ENCODE measurements at places on chromosomes 3 and 15.

GRCh38 chr3:5388091-5388490 lies 200.6 kb downstream of the EDEM1 start:
- no peak for DNase-seq

GRCh38 chr3:53238886-53239285 lies 16.9 kb downstream of the TKT start:
- no peak for DNase-seq

DNA sequence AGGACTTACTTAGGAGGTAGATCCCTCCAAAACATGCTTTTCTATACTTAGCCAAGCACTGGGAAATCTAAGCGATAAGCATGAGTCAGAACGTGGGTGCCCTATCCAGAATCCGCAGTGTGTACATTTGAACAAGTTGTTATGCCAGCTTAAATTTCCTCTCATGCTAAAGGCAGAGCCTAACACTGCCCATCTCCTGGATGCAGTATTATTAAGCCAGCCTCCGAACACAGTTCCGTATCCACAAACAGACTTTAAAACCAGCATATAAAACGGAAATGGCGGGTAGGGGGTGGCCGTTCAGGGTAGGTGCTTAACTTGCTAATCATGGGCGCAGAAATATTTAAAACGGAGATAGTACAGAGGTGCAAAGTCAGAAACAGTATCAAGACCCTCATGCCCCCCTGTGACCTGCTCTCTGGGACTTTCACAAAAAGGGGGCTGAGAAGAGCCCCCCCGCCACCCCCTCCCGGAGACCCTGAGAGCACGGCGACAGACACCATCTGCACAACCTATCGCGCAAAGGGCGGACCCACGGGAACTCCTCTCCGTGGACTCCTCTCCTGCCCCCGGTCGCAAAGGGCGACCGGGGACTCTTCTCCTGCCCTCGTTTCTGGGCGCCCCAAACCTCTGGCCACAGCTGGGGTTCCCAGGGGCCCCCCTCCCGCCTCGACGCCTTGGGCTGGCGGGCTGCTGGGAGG lies 889 bp upstream of the LRRIQ4 start:
- no peak for DNase-seq

GRCh38 chr3:190108804-190109203 lies 11.9 kb downstream of the P3H2 start:
- DNase-seq = no peak

DNA sequence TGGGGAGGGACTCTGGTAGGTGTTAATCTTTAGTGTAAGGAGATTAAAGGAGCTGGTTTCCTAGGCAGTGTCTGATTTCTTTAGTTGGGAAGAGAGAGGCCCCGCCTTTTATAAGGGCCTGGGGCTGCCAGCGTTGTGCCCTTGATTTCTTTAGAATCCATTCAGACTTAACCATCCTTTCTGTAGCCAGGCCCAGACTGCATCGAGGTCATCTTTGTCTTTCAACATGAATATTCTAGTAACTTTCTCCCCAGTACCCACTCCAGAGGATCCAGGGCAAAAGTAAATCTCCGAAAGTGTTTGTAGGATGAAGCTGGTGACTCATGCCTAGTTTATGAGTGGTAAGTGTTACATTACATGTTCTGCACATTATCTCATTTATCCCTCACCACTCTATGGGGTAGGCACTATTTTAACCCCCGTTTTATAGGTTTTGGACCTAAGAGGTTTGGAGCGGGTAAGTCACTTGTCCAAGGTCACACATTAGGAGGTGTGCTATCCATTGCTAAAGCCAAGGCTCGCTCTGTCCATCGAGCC lies 11.8 kb upstream of the USP3 start:
- DNase-seq = no peak

GRCh38 chr3:13009132-13009945 lies 63.9 kb downstream of the IQSEC1 start:
- peak; percentile 63 for DNase-seq

- peak; percentile 39 for DNase-seq
Measured at GRCh38 chr15:63474810-63475316, 29.5 kb upstream of the USP3 start.

DNA sequence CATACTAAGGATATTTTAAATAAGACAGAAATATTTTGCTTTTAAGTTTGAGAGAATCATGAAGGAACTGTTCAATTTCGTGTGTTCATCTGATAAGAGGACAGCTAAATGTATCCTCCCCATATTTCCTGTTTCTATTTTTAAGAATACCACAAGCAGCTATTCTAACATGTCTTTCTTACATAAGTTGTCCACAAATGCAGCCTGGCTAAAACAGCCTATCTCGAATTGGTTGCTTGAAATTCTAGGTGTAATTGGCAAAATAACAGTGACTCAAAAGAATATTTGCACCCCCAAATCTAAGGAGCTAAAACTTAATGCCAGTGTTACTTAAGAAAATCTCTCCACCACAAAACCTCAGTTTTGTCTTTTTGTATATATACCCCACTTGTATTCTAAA lies 35.0 kb downstream of the BTLA start:
- no peak for DNase-seq

DNA sequence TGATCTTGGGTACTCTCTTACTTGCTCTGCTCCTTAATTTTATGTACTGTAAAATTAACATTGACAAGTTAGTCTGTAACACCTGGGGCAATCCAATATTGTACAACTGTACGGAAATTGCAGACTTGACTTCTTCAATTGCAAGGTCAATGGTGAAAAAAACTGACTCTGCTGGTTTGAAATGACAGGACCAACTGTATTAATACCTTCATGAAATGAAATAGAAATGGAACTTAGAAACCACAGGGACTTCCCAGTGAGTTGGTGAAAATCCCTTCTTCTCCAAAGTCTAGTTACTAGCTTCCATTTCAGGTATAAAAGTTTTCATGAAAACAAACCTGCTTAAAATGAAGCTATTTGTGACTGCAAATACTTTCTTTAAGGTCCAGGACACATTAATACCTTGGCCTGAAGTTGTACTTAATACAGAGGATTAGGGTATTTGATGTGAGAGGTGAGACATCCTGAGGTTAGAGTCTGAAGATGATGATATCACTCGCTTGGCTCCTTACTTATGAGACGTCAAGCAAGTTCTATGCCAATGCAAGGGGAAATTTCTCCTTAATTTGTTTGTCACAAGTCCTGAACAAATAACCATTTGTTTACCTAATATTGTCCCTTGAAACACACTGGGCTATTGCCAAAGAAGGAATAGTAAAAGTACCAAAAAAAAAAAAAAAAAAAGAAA lies 226.2 kb upstream of the TP63 start:
- DNase-seq = no peak

GRCh38 chr15:58515807-58516206 lies 84.0 kb downstream of the LIPC start:
- DNase-seq = peak; percentile 41

DNA sequence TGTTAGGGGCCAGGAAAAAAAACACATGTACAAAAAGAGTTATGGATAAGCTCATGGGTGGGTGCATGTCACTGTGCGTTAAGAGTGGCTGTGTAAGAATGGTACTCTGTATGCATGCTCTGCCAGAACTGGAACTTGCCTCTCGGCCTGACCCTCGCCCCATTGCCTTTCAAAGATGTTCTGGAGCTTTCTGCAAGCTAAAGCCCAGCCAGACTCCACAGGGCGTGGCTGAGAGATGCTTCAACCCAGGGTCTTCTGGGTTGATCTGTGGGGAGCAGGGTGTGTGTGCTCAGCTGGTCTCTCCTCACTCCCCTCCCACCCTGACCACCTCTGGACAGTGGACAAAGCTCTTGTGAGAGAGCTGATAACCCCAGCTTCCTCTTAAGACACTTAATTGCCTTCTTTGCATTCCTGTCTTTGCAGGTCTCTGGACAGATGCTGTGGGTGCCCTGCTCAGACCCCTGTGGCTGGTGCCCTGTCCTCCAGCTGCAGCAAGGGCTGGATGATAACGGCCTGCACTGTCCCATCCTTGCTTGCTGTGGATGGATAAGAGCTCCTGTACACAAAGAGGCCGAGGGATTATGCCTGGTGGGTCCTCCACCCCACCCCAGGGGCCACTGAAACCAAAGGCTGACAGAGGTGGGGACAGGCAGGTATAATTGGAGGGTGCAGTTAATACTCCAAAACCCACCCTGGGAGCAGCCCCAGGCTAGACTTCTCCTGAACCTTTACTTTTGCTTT lies 28.7 kb downstream of the ALDH1L1 start:
- no peak for DNase-seq

DNA sequence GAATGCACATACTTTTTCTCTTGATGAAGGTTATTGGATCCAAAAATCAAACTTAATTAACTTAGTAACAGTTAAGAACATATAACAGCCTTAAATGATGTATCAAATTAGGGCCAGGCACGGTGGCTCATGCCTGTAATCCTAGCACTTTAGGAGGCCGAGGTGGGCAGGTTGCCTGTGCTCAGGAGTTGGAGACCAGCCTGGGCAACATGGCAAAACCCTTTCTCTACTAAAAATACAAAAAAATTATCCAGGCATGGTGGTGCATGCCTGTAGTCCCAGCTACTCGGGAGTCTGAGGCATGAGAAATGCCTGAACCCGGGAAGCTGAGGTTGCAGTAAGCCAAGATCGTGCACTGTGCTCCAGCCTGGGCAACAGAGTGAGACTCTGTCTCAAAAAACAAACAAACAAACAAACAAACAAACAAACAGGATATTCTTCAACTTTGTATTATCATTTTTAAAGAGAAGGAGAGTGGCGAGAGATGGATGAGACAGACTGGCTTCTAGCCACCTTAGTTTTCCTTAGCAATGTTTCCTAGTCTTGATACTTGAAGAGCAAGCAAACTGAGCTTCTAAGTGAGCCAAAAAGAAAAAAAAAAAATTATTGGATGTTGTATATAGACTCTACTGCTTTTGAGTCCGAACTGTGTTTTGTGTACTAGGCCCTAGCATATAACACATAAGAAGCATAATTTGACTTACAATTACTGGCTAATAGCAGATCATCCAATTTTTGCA lies 13.8 kb downstream of the SPRED1 start:
- no peak for DNase-seq

DNA sequence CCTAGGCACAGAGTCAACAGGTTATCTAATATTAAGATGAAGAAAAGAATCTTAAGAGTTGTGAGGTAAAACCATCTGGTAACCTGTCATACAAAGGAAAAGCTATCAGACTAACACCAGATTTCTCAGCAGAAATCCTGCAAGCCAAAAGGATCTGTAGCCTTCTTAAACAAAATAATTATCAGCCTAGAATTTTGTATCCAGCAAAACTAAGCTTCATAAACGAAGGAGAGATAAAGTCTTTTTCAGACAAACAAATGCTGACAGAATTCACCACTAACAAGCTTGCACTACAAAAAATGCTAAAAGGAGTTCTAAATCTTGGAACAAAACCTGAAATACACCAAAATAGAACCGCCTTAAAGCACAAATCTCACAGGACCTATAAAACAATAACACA lies 9.9 kb upstream of the IGSF11 start:
- no peak for DNase-seq

- DNase-seq = no peak
Measured at GRCh38 chr15:70608144-70608543, 155.2 kb downstream of the UACA start.

- DNase-seq = no peak
Measured at GRCh38 chr15:94383706-94384105, 152.3 kb downstream of the MCTP2 start.

DNA sequence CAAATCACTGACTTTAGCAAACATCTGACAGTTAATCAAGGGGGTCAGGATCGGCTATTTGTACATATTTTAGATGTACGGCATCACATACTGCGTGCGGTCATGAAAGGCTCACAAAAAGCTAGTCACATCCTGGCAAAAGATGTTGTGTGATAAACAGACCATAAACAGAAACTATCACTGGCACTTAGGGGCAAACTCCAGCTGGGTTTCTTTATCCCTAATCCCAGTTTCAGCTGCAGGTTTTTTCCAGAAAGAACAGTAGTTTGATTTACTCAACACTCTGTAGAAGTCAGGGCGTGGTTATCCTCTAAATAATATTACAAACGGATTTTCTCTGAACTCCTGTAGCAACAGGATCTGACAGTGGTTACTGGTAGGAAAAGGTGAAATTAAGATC lies 112.4 kb upstream of the BHLHE40 start:
- DNase-seq = no peak

- DNase-seq = no peak
Measured at GRCh38 chr15:90680371-90680935, 36.7 kb upstream of the BLM start.

DNA sequence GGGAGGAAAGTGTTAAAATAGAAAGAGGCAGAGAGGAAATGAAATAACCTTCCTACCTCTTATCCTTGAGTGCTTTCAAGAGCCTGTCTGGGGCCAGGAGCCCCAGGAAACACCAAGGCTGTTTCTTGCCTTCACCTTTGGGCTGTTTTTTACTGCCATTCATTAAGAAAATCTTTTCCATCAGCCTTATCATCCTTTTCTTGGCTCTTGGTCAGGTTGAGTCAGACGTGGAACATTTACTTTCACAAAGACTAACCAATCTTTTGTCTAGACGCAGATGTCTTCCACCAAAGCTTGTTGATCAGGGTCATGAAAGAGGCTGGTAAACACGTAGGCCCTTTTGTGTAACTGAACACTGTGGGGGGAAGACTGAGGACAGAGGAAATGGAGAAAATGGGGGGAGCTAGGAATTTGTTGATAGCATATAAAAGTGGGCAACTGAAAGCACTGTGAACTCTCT lies 151.0 kb upstream of the THBS1 start:
- DNase-seq = no peak

DNA sequence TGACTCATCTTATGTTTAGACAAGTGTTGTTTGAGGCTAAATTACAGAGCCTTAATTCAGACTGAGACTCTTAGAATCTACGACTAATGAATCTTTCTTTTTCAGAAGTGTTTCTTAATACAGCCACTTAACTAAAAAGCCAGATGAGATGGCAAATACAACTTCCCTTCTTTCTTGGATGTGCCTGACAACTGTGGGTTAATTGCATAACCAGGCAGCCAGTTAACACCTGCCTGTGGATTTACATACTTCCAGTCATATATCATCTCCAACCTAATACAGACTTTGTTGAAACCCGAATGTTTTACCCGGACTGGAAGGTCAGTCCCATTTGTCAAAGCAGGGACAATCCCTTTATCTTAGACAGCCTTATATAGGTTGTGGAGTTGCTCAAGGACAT lies 297.6 kb downstream of the VPS13C start:
- no peak for DNase-seq

DNA sequence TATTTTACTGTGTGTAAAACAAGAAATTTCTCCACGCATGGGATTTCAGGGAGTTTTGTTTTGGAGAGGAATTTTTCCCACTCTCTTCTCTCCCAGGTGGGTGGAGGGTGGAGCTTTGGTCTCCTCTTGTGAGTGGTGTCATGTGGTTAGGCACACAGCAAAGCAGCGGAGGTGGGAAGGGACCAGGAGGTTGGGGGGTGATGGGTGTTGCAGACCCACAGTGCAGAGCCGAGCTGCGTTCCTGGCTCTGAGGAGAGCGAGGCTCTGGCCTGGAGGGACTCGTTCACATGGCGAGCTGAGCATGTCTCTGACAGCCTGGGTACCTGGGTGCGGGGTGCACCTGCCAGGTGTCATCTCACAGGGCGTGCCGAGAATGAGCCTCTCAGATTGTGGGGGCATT lies 87.8 kb downstream of the RYR3 start:
- no peak for DNase-seq

- DNase-seq = no peak
Measured at GRCh38 chr15:78223396-78224022, 10.9 kb downstream of the ACSBG1 start.

Data from activated CD4-positive, alpha-beta T cell treated with anti-CD3 and anti-CD28 coated beads for 48 hours (primary cell).